Gastrocnemius medialis (tissue), 4 donors: ENCODE measurements at places on chromosomes 2 and 18. TPM values are rescaled to one million over a fixed set of nuclear protein-coding genes. Genes with fewer than 3 reads are reported as not detected.

Gene PLEKHH2
- total RNA-seq: 1.4 TPM

Gene PSMA8
- not detected for total RNA-seq

Gene SLC11A1
- total RNA-seq: 5.4 TPM

Gene EPAS1
- total RNA-seq: 92.2 TPM

Gene ST3GAL5
- total RNA-seq: 23.3 TPM

Gene GEN1
- total RNA-seq: 8.7 TPM

Gene SERPINB3
- not detected for total RNA-seq

Gene LRRTM1
- total RNA-seq: not detected

Gene SKOR2
- total RNA-seq: not detected

Gene NCKAP5
- total RNA-seq: 0.03 TPM

Gene STK16
- total RNA-seq: 4.4 TPM

DNA sequence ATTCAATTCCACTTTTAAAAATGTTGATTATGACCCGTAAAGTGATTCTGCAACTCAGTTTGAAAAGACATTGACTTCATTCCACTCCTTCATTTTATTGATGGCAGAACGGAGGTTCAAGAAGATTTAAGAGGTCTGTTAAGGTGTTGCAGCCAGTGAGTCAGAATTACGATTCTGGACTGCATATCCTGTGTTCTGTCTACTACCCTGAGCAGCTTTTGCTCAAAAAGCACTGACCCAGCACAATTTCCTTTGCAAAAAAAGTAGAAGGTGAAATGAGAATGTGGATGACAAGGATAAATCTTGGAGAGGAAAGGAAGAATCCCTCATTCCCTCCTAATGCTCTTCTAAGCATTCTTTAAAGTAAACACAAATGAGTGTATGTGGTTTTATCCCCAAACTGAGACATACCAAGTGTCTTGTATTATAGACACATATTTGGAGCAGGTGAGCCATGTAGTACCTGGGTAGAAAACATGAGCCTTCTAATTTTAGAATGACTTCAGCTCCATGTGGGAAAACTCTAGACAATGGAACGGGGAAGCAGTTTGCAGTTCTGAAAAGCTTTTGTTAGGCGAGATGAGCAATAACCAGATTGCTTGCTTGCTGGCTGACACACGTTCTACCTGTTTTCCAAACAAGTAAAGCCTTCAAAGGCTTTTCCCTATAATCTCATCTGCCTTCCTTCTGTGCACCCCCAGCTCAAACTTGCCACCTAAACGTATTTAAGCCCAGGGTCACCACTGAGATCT, 44.7 kb downstream of the TGFA start:
- H3K36me3 ChIP-seq: no peaks in the 10 kb centered on the region
- no peaks in the 10 kb centered on the region for H3K27me3 ChIP-seq
- DNase-seq: no peak
- no peak overlapping the region for H3K27ac ChIP-seq

- DNase-seq: no peak
- peaks cover 6% of the 10 kb centered on the region for H3K36me3 ChIP-seq
- no peak overlapping the region for H3K4me3 ChIP-seq
- H3K4me1 ChIP-seq: peaks cover 4% of the 10 kb centered on the region
- no peaks in the 10 kb centered on the region for H3K27me3 ChIP-seq
Measured at GRCh38 chr2:46591562-46591961, 112.2 kb downstream of the TMEM247 start.

DNA sequence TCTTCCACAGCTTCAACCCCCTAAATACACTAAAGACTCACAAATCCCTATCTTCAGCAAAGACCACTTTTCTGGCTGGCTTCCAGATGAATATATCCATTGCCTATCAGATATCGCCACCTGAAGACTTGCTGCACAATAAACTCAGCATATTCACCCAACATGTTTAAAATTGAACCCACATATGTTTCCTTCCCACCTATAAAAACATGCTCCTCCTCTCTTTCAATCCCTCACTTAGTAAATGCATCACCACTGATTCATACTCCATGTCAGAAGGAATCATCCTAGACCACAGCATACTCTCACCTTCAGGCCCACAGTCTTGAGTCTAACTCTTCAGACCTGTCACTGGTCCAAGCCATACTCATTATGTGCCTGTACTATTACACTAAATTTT, 5.3 kb downstream of the SPC25 start:
- DNase-seq: no peak
- H3K4me3 ChIP-seq: no peak overlapping the region
- no peak overlapping the region for H3K27ac ChIP-seq
- H3K4me1 ChIP-seq: no peaks in the 10 kb centered on the region

GRCh38 chr18:12079491-12080237, 14.0 kb upstream of the ANKRD62 start:
- DNase-seq: no peak
- H3K27me3 ChIP-seq: no peaks in the 10 kb centered on the region
- H3K4me1 ChIP-seq: no peaks in the 10 kb centered on the region
- no peak overlapping the region for H3K27ac ChIP-seq
- no peaks in the 10 kb centered on the region for H3K36me3 ChIP-seq

GRCh38 chr18:74289137-74289536, 2.6 kb downstream of the CYB5A start:
- peaks cover 16% of the 10 kb centered on the region for H3K4me1 ChIP-seq
- no peaks in the 10 kb centered on the region for H3K36me3 ChIP-seq
- no peak overlapping the region for H3K4me3 ChIP-seq
- H3K27me3 ChIP-seq: no peaks in the 10 kb centered on the region

GRCh38 chr18:28736223-28736622, 559.3 kb upstream of the CDH2 start:
- no peaks in the 10 kb centered on the region for H3K4me1 ChIP-seq
- no peak overlapping the region for H3K27ac ChIP-seq
- no peaks in the 10 kb centered on the region for H3K27me3 ChIP-seq
- H3K36me3 ChIP-seq: no peaks in the 10 kb centered on the region

DNA sequence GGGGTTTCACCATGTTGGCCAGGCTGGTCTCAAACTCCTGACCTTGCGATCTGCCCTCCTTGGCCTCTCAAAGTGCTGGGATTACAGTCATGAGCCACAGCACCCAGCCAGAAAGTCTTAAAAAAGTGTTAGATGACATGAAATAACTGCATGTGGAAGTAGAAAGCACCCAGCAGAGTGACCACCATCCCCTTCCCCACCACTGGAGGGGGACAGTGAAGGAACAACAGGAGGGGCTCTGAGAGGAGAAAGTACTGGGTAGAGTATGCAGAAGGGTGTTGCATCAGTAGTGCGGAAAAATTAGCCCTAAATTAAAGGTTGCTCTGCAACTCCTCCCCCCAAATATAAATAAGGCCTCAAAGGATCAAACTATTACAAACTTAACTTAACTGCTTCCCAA, 230.5 kb downstream of the ZNF521 start:
- H3K4me3 ChIP-seq: no peak overlapping the region
- no peaks in the 10 kb centered on the region for H3K4me1 ChIP-seq
- no peaks in the 10 kb centered on the region for H3K27me3 ChIP-seq
- DNase-seq: no peak
- no peaks in the 10 kb centered on the region for H3K36me3 ChIP-seq

DNA sequence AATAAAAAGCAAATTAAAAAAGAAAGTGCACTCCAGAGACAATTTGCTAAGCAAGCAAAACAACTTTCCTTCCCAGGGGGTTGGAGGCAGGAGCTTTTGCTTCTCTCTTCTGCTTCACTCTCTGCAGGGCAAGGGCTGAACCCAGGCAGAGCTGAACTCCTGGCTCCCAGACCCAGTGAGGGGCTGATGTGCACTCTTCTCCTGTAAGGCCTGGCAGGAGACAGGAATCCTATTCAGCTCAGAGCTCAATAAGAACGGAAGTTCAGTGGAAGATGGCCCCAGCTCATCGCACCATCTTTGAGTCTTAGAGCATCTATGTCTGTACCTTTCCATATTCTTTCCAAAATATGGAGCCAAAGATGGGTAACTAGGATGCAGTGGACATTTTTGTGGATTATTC, 29.1 kb downstream of the CIB4 start:
- H3K4me1 ChIP-seq: no peaks in the 10 kb centered on the region
- DNase-seq: no peak
- H3K27ac ChIP-seq: no peak overlapping the region
- H3K36me3 ChIP-seq: no peaks in the 10 kb centered on the region
- H3K27me3 ChIP-seq: peaks cover 3% of the 10 kb centered on the region

DNA sequence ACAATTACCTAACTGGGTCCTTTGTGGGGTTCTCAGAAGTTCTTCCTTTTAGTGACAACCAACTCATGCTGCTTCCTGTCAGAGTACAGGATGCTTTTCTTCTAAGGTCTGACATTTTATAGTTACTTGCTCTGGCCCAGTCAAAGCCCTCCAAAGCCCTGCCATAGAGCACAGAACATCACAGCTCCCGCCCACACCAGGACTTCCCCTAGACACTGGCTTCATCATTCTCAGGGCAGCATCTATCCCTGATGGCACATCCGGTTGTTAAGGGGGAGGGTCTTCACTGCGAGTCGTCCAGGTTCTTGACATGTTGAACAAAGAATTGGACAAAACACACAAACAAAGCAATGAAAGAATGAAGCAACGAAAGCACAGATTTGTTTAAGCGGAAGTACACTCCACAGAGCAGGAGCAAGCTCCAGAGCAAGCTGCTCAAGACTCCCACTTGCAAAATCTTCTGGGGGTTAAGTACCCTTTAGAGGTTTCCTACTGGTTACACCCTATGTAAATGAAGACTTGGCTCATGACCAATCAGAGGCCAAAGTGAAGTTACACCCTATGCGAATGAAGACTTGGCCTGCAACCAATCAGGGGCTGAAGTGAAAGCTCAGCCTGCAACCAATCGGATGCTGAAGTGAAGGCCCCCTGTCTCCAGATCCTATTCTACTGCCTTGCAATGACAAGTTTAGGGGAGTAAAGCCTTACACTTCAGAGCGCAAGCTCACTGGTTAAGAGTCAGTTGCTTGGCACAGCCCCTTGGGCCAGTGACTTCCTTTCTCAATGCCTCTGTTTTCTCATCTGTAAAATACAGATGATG, 79.0 kb downstream of the HDAC4 start:
- peak; percentile 15 for DNase-seq
- H3K4me1 ChIP-seq: peaks cover 35% of the 10 kb centered on the region
- no peak overlapping the region for H3K4me3 ChIP-seq
- H3K27ac ChIP-seq: peak overlapping the region; percentile 38
- H3K27me3 ChIP-seq: no peaks in the 10 kb centered on the region
- no peaks in the 10 kb centered on the region for H3K36me3 ChIP-seq

- no peaks in the 10 kb centered on the region for H3K36me3 ChIP-seq
- peaks cover 39% of the 10 kb centered on the region for H3K4me1 ChIP-seq
- no peaks in the 10 kb centered on the region for H3K27me3 ChIP-seq
- H3K4me3 ChIP-seq: peak overlapping the region; percentile 50
Measured at GRCh38 chr18:3605954-3606443, 156.0 kb downstream of the TGIF1 start.

DNA sequence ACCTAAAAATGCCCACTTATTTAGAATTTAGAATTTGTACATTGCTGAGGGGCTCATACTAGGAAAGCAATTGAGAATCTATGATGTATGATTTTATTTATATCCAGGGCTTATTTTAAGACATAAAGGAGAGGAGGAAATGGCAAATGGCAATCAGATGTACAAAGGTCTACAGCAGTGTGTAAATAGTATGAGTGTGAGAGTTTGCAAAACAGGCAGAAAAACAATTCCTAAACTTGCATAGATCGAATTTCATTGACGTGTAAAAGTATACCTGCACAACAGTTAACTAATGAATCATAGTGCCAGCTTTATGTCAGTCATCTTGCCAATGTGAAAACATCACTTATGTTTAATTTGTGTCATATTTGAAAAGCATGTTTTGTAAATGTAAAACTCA, 718.7 kb upstream of the GCFC2 start:
- DNase-seq: no peak
- no peak overlapping the region for H3K4me3 ChIP-seq

GRCh38 chr2:217047209-217047608, 187.3 kb upstream of the TNP1 start:
- H3K36me3 ChIP-seq: no peaks in the 10 kb centered on the region
- DNase-seq: no peak
- peaks cover under 1% of the 10 kb centered on the region for H3K4me1 ChIP-seq
- H3K4me3 ChIP-seq: no peak overlapping the region

DNA sequence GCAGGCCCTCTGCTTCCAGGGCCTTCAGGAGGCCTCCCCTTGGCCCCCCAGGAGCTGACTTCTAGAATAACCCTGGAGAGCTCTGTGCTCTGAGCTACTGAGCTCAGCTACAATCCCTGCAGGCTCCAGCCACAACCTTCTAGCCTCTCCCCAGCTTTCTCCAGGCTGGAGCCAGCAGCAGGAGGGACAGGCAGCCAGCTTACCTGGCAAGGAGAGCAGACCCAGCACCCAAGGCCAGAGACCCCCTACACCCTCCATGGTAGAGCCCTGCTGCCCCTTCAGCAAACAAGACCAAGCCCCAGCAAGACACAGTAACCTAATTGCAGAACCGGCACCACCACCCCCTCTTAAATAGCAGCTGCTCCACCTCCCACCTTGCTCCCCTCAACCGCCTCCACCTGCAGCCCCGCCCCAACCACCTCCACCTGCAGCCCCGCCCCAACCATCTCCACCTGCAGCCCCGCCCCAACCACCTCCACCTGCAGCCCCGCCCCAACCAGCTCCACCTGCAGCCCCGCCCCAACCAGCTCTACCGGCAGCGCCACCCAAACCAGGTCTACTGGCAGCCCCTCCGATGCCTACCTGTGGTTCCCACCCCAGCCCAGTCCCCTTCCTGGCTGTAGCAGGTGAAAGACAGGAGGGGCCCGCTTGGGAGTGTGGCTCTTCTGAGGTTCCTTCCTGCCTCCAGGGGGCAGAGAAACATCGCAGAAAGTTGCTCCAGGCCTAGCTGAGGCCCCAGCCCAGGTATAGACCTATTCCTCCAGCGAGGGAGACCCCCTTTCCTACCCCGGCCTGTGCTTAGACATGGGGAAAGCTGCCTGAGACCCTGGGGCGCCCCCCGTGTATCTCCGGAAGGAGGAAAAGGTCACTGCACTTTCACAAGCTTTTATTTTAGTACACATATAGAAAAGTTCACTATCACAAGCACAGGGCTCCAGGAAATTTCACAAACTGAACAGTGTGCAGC, at the start of gene ASTL:
ASTL (minus strand) TSS at position 324 of the 967 bp plus-strand sequence; CDS start at position 258, 66 bp downstream.
- no peaks in the 10 kb centered on the region for H3K4me1 ChIP-seq
- H3K27me3 ChIP-seq: no peaks in the 10 kb centered on the region
- H3K4me3 ChIP-seq: no peak within 1 kb of the TSS
- no peaks in the 10 kb centered on the region for H3K36me3 ChIP-seq

- H3K4me1 ChIP-seq: peaks cover 14% of the 10 kb centered on the region
- H3K27me3 ChIP-seq: no peaks in the 10 kb centered on the region
- DNase-seq: no peak
- H3K4me3 ChIP-seq: no peak overlapping the region
- H3K36me3 ChIP-seq: no peaks in the 10 kb centered on the region
Measured at GRCh38 chr2:18988631-18989232, 369.7 kb downstream of the OSR1 start.

- peaks cover 12% of the 10 kb centered on the region for H3K4me1 ChIP-seq
- no peak for DNase-seq
- H3K27me3 ChIP-seq: no peaks in the 10 kb centered on the region
- H3K36me3 ChIP-seq: no peaks in the 10 kb centered on the region
- no peak overlapping the region for H3K4me3 ChIP-seq
Measured at GRCh38 chr2:169526451-169526850, 16.9 kb downstream of the KLHL41 start.

DNA sequence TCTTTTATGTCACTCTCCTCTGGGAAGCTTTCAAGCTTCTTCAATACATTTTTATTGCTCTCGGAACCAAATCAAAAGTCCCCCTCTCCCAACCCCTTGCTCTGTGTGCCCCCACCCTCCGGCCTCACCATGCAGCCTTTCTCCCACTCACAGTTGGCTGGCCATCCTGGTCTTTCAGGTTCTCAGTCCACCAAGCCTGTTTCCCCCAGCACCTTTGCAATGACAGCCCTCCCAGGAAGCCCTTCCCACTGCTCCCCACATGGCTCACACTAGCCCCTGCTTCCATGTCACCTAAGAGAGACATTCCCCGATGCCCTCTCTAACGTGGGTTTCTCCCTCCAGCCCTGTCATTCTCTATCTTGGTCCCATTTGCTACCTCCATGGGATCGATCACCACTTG, 266.6 kb downstream of the SRBD1 start:
- no peaks in the 10 kb centered on the region for H3K4me1 ChIP-seq
- no peak overlapping the region for H3K4me3 ChIP-seq
- no peak overlapping the region for H3K27ac ChIP-seq
- no peak for DNase-seq
- H3K36me3 ChIP-seq: no peaks in the 10 kb centered on the region
- H3K27me3 ChIP-seq: no peaks in the 10 kb centered on the region
